ENCODE measurements at places on chromosomes 5 and 9. TPM values are rescaled to one million over a fixed set of nuclear protein-coding genes. Genes with fewer than 3 reads are reported as not detected.

The BDP1 gene
- 72.9 TPM for polyA plus RNA-seq

The PDLIM4 gene
- not detected for polyA plus RNA-seq

The TTC16 gene
- 0.11 TPM for polyA plus RNA-seq

The LRRC19 gene
- not detected for polyA plus RNA-seq

The EQTN gene
- not detected for polyA plus RNA-seq

The C5orf15 gene
- polyA plus RNA-seq, result 65.1 TPM

The PCDHGA11 gene
- polyA plus RNA-seq, result 0.62 TPM

The TSSK1B gene
- not detected for polyA plus RNA-seq

The CCDC192 gene
- polyA plus RNA-seq, result not detected

The GAS1 gene
- 1.6 TPM for polyA plus RNA-seq

The ANKRD18A gene
- polyA plus RNA-seq, result not detected

The NEUROG1 gene
- polyA plus RNA-seq, result not detected

The PCDHGA2 gene
- 0.26 TPM for polyA plus RNA-seq

The ANKS6 gene
- polyA plus RNA-seq, result 9.9 TPM

The PHF2 gene
- polyA plus RNA-seq, result 42.8 TPM

The MTX3 gene
- polyA plus RNA-seq, result 19.4 TPM

The GPR21 gene
- polyA plus RNA-seq, result 7.2 TPM

Measured in neural cell (in vitro differentiated cells).